Left ventricle myocardium superior (tissue), 1 donor: ENCODE measurements at places on chromosomes 6 and 20. TPM values are rescaled to one million over a fixed set of nuclear protein-coding genes. Genes with fewer than 3 reads are reported as not detected.

- no peak for DNase-seq
Measured at GRCh38 chr6:121539439-121539838, 104.0 kb downstream of the GJA1 start.

Gene LHFPL5
- not detected for total RNA-seq

Gene SMOC2
- 18.7 TPM for total RNA-seq

DNA sequence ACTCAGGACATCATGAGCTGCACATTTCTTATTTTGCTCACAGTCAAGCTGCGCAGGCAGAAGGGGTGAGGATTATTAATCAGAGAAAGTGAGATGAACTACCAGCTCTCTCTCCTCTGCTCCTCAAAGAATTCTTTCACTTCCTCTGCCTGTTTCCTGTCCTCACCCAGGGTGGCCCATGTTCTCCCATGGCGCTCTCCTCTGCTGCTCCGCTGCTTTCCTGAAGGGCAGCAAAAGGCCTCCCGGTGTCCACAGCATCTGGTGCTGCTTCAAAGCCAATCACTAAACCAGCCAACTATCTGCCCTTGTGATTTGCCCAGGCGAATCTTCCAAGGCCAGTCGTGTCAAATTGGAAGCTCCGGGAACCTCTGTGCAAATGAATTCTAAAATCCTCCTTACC, 324.2 kb downstream of the TPBG start:
- DNase-seq, result no peak

GRCh38 chr20:25280574-25281535, 33.0 kb downstream of the PYGB start:
- DNase-seq, result peak; percentile 32

DNA sequence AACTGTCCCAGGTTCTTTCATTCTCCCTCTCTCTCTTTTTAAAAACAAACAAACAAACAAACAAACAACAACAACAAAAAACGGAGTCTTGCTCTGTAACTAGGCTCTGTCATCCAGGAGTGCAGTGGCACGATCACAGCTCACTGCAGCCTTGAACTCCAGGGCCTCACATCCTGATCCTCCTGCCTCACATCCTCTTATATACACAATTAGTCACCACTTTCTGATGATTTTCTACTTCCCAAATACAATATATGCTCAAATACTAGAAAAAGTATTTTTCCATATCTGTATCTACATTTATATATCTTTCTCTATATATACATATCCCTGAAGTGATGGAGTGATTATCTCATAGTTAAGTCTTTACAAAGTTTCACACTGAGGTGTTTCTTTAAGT, 170.7 kb downstream of the EPHA7 start:
- no peak for DNase-seq

- DNase-seq, result no peak
Measured at GRCh38 chr6:39075010-39075686, 26.6 kb downstream of the GLP1R start.

DNA sequence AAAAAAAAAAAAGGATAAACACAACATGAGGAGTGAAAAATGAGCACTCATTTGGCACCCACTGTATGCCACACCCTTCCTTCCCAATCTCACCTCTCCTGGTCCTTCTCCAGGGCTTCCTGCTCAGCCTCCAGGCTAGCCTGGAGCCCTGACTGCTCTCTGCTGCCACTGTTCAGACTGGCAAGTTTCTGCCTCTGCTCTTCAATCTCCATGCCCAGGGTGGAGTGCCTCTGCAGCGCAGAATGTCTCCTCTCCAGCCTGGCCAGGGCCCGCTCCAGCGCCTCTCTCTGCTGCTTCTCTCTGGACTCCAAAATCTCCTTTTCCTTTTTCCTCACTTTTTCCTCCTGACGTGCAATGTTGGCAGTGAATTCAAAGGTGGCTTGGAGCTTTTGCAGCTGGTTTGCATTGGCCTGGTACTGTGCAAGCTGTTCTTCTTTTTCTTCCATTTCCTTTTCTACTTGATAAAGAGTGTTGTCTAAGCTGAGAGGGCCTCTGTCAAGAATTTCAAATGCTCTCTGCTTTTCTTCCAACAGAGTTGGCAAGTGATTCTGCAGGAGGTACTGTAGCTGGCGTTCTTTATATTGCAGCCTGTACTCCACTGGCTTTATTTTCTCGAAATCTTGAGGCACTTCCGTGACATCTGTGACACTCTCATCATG, 194.4 kb downstream of the KIF16B start:
- DNase-seq, result no peak

DNA sequence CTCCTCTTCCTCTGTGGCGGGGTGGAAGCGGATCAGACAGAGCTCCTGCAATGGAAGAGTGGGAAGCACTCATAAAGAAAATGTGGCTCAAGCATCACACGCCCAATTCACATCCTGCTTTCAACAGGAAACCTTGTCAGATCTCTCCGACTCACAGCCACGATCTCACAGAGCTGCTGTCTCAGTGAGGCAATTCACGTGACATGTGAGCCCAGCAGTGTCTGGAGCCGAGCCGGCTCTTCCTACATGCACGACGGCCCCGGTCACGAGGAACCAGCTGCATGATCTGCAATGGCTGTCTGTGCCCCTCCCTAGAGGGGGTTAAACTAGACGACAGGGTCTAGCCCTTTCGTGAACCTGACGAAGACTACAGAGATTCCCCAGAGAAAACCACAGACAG, 29.5 kb upstream of the TCFL5 start:
- no peak for DNase-seq

DNA sequence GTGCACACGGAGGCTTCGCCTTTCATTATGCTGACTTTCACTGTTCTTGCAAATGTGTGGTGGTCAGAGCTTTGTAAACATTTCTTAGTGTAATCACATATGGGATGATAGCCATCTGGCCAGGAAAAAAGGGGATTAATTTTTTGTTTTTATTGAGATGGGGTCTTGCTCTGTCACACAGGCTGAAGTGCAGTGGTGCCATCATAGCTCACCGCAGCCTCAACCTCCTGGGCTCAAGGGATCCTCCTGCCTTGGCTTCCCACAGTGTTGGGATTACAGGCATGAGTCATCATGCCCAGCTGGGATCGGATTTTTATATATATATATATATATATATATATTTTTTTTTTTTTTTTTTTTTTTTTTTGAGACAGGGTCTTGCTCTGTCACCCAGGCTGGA, 11.0 kb upstream of the TIAM2 start:
- DNase-seq, result no peak

Gene PNLDC1
- total RNA-seq, result 0.17 TPM

Gene CPNE5
- total RNA-seq, result 20.4 TPM

DNA sequence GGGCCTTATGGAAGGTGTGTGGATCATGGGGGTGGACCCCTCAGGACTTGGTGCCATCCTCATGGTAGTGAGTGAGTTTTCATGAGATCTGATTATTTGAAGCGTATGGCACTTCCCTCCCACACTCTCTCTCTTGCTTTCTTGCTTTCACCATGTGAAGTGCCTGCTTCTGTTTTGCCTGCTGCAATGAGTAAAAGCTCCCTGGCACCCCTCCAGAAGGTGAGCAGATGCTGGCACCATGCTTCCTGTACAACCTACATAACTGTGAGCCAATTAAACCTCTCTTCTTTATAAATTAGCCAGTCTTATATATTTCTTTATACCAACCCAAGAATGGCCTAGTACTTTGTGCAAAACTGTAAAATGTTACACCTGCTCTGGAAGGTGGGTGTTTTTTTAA, 396.8 kb upstream of the HS3ST5 start:
- DNase-seq, result no peak

DNA sequence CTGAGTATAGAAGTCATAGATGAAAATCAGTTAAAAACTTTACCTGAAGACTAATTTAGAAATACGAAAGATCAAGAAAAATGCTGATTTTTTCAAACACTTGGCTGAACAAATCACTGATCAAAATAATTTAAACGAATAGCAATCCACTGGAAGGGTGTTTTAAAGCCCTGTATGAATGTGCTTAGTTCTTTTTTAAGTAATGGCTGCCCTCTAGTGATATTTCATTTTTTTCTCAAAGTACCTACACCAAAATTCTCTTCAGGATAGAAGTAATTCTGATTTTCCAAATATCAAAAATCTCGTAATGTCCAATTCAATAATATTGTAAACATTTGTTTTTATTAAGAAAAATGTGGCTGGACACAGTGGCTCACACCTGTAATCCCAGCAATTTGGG, 32.5 kb downstream of the AKAP7 start:
- no peak for DNase-seq

GRCh38 chr6:454148-454991, 62.8 kb downstream of the IRF4 start:
- no peak for DNase-seq

Gene UNC5CL
- total RNA-seq, result 0.20 TPM

DNA sequence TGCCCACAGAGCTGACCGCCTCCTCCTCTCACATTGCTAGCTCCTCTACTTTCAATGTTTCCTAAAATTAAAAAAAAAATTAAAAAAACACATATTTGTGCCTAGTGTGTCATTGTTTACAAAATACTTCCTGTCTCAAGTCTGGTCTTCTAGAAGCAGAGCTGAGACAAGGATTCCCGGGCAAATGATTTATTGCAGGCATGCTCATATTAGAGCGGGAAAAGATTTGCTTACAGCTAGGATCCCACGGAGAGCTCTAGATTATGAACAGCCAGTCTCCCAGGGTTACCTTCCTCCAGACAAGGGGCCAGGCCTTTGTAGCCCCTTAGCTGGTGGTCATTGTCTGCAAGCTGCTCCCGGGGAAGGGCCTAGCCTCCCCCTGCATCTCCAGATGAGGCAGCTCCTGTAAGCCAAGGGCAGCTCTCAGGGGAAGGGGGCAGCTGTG, 9.4 kb downstream of the PACSIN1 start:
- DNase-seq, result no peak

Gene CLDN20
- total RNA-seq, result not detected

Gene MEP1A
- not detected for total RNA-seq

DNA sequence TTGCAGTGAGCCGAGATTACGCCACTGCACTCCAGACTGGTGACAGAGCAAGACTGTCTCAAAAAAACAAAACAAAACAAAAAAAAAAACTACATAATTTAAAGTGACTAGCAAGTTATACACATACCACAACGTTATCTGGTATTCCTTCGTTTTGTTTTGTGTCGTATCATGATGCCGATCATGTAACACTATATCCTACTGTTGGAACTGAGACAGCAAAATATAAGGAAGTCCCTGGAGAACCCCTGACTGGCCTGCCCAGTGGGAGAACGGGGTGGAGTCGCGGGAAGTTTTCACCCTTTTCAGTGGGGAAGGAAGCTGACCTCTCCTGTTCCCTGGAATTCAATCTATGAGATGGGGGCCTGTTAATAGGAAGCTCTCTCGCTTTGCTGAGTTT, 15.1 kb downstream of the SOX4 start:
- DNase-seq, result no peak

DNA sequence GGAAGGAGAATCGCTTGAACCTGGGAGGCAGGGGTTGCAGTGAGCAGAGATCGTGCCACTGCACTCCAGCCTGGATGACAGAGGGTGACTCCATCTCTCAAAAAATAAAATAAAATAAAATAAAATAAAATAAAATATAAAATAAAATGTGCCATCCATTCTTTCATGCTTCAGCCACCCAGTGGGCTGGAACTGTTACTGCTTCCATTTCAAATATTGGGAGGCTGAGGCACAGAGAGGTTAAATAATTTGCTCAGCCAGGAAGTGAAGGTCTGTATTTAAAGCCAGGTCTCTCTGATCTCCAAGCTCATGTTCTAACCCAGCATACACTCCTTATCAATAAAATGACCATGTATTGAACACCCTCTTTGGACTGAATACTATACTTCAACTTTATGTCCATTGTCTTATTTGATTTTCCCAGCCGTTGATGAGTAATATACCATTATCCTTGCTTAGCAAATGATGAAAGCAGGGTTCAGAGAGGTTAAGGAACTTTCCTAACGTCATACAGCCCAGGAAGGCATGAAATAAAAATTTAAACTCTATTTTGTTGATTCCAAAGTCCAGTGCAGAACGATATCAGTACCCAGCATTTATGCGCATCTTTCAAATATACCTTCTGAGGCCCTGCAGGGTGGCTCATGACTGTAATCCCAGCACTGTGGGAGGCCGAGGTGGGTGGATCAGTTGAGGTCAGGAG, 25.8 kb upstream of the SLC9A8 start:
- no peak for DNase-seq

Gene HCK
- total RNA-seq, result 4.4 TPM

Gene TGM3
- total RNA-seq, result not detected

DNA sequence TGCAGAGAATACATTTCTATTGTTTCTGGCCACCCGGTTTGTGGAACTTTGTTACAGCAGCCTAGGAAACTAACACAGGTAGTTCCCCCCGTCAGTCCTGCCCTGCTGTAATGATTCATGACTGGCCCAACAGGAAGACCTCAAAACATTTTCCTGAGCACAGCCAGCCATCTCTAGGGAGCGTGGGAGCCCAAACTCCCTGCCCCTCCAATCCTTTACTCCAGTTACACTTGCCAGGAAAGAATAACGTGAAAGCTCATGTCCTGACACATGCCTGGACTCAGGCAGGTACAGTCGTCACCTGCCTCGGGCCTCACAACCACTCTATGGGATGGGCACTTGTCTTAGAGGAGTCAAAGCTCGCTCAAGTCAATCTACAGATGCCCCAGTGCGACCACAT, 8.4 kb downstream of the TXNDC5 start:
- no peak for DNase-seq

DNA sequence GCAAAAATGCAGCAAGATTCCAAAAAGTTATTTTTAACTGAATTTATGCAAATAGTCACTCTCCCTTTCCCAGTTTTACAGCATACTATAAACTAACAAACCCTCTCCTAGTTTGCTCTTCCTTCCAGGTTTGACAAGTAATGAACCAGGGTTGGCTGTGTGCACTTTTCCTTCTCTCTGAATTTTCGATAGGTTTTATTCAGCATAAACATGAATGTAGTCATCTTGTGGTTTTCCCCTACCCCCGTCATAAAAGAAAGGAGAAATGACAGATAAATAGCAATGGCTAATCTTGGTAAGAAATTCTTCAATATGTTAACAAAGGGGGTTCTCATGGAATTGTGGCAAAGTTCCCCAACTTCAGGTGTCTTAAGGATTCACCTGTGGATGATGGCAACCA, 26.3 kb downstream of the PRDM1 start:
- no peak for DNase-seq

DNA sequence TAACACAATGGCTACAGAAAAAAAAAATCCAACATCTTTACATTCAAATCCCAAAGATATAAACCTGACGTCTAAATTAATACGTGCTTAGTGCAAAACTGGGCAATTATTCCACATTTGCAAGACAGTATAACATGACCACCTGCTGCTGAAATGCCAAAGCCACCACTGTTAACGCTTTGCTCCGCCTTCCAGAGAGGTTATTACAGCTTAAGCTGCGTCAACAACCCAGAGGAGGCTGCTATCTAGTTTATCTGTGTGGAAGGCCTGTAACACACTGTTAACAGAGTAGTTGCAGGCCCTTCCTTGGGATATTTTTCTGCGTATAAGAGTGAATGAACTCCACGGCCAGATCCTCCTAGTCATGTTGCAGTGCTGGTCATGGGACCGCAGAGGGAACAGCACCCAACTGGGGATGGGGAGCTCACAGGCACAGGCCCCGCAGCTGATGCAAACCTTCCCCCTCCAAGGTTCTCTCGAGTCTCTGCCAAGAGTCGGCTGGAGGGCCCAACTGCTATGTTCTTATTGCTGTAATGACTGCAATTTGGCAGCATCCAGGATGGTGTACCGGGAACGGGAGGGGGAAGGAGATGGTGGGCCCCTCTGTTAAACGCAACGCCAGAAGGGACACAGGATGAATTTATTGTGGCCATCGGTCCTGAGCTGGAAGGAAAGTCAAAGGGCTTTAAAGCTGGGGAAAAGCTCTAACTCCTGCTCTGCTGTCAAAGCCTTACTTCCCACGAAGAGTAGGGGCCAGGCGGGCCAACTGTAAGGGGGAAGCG, 993 bp upstream of the NCOA7 start:
- peak; percentile 61 for DNase-seq

Gene LRRC73
- total RNA-seq, result 1.0 TPM
